HS-27A (cell line): ENCODE measurements at places on chromosomes 12 and 14.
A peak's percentile ranks its signal among the peaks of the same experiment; 100 is the strongest.

GRCh38 chr14:99079061-99079727 lies 192.8 kb downstream of the BCL11B start:
- no peak for DNase-seq

GRCh38 chr14:56952766-56953473 lies 142.6 kb upstream of the OTX2 start:
- DNase-seq: no peak

DNA sequence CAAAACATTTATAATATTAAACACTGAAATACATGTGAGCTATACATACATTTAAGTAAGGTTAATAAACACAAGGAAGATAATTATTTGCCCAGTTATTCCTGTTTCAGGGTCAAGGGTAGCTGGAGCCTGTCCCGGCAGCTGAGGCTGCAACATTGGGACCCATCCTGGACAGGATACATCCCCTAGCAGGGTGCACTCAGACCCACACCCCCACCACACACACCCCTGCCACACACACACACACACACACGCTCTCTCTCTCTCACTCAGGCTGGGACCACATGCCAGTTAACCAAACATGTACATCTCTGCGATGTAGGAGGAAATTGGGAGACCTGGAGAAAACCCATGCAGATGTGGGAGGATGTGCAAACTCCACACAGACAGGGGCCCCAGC lies 112.6 kb upstream of the TMCC3 start:
- no peak for DNase-seq

DNA sequence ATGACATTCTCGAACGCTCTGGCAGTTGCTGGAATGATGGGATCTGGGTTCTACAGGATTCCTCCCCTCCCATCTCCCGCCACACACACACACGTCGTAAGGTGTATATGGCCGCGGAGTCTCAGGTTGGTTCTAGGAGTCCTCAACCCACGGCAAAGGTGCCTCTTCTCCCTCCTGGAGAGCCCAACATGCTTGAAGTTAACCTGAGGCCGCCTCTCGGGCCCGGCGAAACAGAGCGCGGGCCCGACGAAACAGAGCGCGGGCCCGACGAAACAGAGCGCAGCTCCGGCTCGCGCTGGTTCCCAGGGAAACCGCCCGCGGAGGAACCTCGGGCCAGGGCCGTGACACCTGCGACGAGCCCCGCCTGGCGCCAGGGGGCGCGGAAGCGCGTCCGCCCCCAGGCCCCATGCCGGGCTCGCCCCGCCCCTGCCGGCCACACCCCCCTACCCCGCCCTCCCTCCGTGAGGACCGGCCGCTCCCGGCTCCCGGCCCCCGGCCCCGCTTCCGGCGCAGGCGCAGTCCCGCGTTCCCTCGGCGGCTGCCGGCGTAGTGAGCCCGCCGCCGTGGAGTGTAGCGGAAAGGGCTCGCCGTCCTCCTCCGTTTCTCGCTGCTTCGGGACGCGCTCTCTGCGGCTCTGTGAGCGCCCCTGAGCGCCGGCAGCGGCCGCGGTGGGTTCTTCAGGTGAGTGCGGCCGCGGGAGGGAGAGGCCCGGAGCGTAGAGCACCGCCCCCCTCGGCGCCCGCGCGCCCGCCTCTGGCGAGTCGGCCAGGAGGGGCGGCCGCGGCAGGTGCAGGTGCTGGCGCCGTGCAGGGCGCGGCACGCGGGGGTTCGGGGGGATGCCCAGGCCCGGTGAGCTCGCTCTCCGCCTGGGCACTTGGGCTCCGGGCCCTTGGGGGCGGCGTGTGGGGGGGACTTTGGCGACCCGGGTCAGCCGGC lies at the start of gene RAB3IP:
Gene RAB3IP (plus strand): TSS at position 510 of the 936 bp plus-strand sequence. CDS start 16,549 bp downstream, outside the sequence.
- DNase-seq: peak; percentile 36

DNA sequence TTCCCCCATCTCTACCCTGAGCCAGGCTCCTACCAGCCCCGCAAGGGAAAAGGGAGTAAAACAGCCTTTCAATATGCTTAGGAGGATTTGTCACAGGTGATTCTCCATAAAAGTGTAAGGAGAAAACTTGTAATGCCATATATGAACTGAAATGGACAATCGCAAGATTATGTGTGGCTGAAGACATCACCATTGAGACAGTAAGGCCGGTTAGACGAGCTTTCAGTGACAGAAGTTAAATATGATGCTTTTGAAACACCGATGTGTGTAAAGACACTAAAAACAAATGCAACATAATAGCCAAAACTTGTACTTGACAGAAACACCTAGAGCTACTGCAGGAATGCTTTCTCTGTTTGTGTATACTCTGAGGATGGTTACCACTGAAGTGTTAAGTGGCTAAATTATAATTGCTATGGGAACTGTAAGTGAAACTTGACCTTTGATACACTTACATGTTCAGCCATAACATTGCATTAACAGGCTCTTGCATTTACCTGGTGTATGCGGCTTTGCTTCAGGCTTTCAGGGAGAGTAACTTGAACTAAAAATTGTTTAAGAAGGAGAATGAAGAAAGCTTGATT lies 42.3 kb downstream of the FAR2 start:
- DNase-seq: no peak

DNA sequence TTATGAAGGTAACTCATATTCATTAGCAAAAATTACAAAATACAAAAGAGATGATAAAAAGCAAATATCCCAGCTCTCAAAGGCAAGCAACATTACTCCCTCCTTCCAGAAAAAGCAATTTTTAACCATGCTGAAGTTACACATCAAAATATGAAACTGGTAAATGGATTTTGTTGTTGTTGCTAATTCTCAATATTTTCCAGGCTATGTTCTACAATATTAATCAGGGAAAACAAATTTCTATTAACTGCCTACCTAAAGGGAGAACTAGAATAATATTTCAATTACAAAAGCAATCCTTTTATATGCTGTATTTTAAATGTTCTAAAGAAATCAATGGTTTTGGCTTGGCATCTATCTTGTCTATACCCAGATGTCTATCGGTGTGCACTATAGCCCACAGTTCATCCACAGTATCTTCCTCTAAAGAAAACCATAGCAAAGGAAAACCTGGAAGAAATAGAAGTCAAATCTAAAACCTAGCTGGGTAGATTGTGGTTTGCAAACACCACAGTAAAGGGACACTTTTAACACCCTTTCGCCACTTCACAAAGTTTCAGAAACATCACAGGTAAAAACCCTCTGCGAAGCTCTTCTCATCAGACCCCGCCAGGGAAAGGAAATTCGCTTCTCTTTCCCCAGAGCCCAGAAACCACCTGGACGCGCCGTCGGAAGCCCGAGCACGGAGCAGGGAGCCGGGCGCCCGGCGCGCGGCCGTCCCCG lies 32.0 kb downstream of the TC2N start:
- no peak for DNase-seq

- DNase-seq: no peak
Measured at GRCh38 chr14:104724981-104725771, 1.1 kb downstream of the ADSS1 start.

DNA sequence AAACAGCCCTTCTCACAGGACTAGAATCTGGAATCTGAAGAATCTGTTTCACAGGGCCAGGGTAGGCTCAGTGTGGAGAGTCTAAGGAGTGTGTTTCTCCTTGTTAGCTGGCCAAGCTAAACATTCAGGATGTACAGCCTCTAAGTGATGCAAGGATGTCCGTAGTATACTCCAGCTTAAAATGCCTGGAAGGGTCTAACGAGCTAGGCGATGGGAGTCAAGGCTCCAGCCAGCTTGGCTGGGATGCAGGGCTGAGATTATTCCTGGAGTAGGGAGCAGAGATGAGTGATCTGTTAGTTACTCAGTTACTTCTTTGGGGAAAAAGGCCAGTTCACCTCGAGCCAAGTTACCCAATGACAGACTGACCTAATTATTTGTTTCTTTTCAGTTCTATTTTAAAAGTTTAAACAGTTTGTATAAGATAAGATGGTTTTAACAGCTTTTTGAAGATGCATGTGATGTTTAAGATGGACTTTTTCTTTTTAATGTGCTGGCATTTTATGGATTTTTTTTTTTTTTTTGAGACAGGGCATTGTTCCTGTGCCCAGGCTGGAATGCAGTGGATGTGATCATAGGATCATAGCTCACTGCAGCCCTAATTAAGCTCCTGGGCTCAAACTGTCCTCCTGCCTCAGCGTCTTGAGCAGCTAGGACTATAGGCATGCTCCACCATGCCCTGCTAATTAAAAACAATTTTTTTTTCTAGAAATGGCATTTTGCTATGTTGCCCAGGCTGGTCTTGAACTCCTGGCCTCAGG lies 41.1 kb downstream of the SYNE2 start:
- DNase-seq: peak; percentile 27

GRCh38 chr14:71049435-71050133 lies 142.3 kb downstream of the PCNX1 start:
- no peak for DNase-seq

DNA sequence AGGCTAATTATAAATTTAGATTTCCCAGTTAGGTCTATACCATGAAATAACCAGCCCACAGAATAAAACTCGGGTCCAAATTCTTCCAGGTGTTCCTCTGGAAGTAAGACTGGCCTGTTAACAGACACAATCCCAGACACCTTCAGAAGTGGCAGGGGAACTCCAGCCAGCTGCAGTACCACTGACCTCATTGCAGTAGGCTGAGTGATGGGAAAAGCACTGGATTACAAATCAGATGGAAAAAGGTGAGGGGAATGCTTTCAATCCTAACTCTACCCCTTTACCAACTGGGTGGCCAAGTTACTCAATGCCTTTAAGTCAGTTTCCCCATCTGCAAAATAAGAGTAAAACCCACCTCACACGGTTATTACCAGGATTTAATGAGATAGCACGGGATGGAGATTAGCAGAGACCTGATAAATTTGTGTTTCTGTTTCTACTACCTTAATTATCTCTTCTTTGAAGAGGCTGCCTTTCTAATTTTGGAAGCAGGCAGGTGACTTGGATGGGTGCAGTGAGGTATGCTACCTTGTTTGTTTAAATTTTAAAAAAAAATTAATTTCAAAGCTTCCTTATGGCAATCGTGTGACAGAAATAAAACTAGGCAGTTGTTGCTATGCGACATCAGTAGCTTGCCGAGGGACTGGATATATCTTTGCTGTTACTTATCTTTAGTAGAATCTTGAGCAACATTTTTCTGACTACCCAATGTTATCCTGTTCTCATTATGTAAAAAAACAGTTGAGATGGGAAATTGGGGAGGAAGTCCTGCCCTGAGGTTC lies 167.3 kb upstream of the GRIN2B start:
- DNase-seq: no peak

- DNase-seq: no peak
Measured at GRCh38 chr14:24721775-24722174, 87.8 kb upstream of the GZMB start.

DNA sequence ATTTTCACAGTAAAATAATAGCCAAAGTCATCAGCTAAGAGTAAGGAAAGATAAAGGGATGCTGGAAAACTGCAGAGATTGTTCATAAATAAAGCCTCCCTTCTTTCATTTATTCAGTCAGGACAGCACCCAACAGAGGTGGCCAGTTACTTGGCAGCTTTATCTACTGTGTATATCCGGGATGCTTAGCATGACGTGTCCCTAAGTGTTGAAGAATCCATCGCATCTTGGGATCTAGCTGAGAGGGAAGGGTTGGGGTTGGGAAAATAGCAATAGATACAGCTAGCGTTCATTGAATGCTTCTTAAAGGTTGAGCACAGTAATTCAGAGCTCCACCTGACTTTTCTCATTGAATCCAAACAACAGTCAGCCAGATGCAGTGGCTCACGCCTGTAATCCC lies 5.6 kb upstream of the ERBB3 start:
- no peak for DNase-seq

GRCh38 chr12:80491166-80491565 lies 47.1 kb downstream of the PTPRQ start:
- DNase-seq: no peak

- DNase-seq: no peak
Measured at GRCh38 chr14:68949601-68949965, 29.5 kb downstream of the ACTN1 start.

- no peak for DNase-seq
Measured at GRCh38 chr12:98058838-98059237, 456.6 kb upstream of the TMPO start.

DNA sequence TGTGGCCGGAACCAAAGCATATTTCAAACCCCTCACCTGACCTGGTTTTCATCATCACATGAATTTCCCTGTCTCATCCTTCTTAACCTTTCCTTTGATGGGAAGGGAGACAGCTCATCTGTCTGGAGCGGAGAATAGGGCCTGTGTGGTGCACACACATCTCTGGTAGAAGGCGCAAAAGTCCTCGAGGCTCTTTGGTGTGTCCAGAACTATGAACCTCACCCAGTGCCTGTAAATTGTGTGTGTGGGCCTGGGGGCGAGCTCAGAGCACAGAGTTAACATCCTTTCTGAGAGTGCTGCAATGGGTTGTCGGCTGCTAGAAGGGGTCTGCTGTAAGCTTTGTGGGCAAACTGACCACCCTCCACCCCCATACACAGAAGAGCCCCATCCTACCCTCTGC lies 749 bp downstream of the GALNT6 start:
- DNase-seq: no peak

DNA sequence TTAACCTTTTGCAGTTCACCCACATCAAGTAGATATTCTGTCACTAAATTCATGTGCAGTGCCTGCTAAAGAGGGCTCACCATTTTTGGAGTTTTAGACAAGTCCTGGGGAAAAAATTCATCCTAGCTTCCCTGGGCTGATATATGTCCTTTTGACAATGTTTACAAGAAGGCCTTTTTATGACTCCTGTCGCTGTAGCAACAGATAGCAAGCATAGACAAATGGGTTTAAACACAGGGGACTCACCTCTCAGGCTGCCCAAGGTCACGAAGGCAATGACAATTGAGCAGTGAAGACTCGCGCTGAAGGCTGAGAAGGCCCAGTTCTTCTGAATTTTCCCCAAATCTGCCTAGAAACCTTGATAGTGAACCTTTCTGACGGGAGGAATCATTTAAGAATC lies 150.7 kb upstream of the CPM start:
- no peak for DNase-seq

DNA sequence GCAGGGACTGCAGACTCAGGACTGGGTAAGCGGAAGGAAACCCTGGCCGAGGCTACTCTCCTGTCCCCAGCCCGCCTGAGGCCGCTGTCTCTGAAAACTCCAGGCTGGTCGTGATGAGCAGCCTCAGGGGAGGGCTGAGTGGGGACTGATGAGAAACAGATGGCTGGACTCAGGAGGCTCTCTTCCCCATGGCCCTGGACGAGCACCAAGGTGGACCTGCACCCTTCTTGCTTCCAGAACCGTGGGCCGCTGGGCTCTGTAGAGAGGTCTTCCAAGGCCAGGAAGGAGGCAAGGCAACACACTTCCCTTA lies 1.1 kb downstream of the TEX22 start:
- DNase-seq: no peak

DNA sequence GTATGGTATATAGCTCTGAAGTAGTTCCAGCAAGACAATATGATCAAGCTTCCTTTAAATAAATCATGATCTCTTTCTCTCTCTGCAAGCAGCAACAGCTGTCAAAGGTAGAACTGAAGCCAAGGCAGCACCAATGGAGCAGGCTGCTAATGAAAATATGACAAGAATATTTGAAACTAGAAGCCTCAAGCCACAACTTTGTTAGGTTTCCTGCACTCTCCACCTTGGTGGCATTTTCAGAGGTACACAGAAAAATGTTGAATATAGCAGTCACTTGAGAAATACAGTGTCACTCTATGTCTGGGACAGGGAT lies 43.8 kb upstream of the PSMA6 start:
- DNase-seq: no peak

- DNase-seq: no peak
Measured at GRCh38 chr14:71181215-71182003, 274.1 kb downstream of the PCNX1 start.
